ENCODE measurements at places on chromosomes 5 and 9.

GRCh38 chr9:137685035-137685740, 66.4 kb downstream of the EHMT1 start:
- H3K27ac ChIP-seq, result no peak overlapping the region
- no peak overlapping the region for H3K4me3 ChIP-seq
- H3K27me3 ChIP-seq, result no peaks in the 10 kb centered on the region

- H3K4me3 ChIP-seq, result no peak overlapping the region
- peaks cover 4% of the 10 kb centered on the region for H3K27me3 ChIP-seq
- DNase-seq, result no peak
- H3K36me3 ChIP-seq, result no peaks in the 10 kb centered on the region
- peaks cover 3% of the 10 kb centered on the region for H3K4me1 ChIP-seq
These were observed 105.4 kb downstream of the ZNF354C start for GRCh38 chr5:179165421-179166170.

DNA sequence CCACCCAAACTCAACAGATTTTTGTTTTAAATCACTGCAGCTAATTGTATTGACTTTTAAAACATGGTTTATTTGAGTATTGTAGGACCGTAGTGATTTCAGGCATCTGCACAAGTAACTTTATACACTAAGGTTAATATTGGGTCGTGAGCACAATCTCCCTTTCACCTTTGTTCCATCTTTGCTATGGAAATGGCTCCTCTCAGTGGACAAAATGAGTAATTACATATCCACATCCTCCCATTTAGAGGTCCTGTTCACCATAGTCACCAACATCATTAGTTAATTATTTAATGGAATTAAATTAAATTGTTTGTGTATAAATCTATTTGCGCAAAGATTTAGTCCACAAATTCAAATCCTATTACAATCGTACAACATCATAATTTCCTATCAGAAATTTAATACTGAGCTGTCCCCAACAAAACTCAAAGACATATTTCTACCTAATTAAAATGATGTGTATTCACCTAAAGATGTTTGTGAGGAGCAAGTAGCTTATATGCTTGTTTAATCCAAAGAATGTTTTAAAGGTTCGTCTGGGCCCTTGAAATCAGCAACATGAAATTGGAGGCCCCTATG, 173.0 kb upstream of the DAPK1 start:
- no peak overlapping the region for H3K27ac ChIP-seq
- H3K4me1 ChIP-seq, result no peaks in the 10 kb centered on the region
- no peak overlapping the region for H3K4me3 ChIP-seq
- H3K36me3 ChIP-seq, result no peaks in the 10 kb centered on the region

GRCh38 chr5:75412111-75412990, 75.3 kb downstream of the HMGCR start:
- H3K4me1 ChIP-seq, result no peaks in the 10 kb centered on the region
- peaks cover 14% of the 10 kb centered on the region for H3K36me3 ChIP-seq
- no peak for DNase-seq
- no peak overlapping the region for H3K27ac ChIP-seq
- no peak overlapping the region for H3K4me3 ChIP-seq

- no peak overlapping the region for H3K4me3 ChIP-seq
- H3K27me3 ChIP-seq, result peaks cover 11% of the 10 kb centered on the region
- no peaks in the 10 kb centered on the region for H3K36me3 ChIP-seq
- no peaks in the 10 kb centered on the region for H3K4me1 ChIP-seq
- DNase-seq, result no peak
- H3K27ac ChIP-seq, result no peak overlapping the region
These were observed 19.2 kb upstream of the ANKRD18A start for GRCh38 chr9:38639577-38639940.

GRCh38 chr5:66558560-66558959, 37.6 kb upstream of the MAST4 start:
- H3K4me3 ChIP-seq, result no peak overlapping the region
- H3K27ac ChIP-seq, result no peak overlapping the region
- peak; percentile 39 for DNase-seq
- peaks cover 24% of the 10 kb centered on the region for H3K4me1 ChIP-seq

Measured in activated naive CD4-positive, alpha-beta T cell treated with anti-CD3 and anti-CD28 coated beads for 36 hours (primary cell).